ENCODE measurements at places on chromosomes 5 and 9.

- ATAC-seq = no peak
Measured at GRCh38 chr5:174999581-174999980, 275.2 kb downstream of the MSX2 start.

DNA sequence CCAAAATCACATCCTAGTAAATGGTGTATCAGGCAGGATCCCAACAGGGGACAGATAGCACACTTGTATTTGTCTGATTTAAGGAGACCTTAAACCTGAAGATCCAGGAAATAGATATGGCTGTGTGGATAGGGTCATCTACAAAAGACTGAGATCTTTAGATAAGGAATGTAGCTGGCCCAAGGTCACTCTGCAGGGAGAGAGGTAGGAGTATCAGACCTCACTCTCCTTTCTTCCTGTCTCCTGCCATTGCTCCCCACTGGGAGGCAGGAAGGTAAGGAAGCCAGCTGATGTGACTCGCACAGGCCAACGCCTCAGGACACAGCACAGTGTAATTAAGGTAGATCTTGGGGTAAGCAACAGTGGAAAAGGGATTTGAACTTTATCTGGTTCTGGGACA is 85.8 kb downstream of the PLPPR1 start:
- ATAC-seq = no peak

DNA sequence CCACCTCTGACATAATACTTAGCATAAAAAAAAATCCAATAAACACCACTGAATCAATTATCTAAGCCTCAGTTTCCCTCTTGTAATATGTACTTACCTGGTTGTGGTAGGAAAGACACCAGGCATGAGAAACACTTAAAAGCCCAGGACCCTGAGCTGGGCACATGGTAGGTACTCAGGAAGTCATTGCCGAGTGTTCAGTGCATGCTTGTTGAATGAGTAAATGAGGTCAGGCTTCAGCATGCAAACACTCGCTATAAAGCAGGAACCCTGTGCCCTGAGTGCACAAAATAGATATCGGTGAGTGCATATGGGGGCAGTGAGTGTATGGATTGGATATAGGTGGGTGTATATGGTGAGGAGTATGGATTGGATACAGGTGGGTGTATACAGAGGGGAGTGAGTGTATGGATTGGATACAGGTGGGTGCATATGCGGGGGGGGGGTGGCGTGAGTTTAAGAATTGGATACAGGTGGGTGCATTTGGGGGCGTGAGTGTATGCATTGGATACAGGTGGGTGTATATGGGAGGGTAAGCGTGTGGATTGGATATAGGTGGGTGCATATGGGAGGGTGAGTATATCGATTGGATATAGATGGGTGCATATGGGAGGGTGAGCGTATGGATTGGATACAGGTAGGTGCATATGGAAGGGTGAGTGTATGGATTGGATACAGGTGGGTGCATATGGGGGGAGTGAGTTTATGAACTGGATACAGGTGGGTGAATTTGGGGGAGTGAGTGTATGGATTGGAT is 194.3 kb upstream of the MSX2 start:
- ATAC-seq = no peak

GRCh38 chr9:127107171-127107928 is 15.1 kb downstream of the ANGPTL2 start:
- ATAC-seq = no peak

GRCh38 chr9:77848897-77849296 is 182.7 kb downstream of the GNAQ start:
- peak; percentile 94 for ATAC-seq
